ENCODE measurements at places on chromosomes 4 and X. TPM values are rescaled to one million over a fixed set of nuclear protein-coding genes. Genes with fewer than 3 reads are reported as not detected.

- H3K27me3 ChIP-seq, result peaks cover 25% of the 10 kb centered on the region
- peak overlapping the region; percentile 79 for H3K4me3 ChIP-seq
- no peak overlapping the region for H3K27ac ChIP-seq
- H3K4me1 ChIP-seq, result peaks cover 20% of the 10 kb centered on the region
Observed at GRCh38 chr4:56048383-56048701, 99.6 kb downstream of the CEP135 start.

Gene GUCY1A1
- total RNA-seq, result 0.51 TPM

Gene DDX60
- 17.6 TPM for total RNA-seq

Gene ACOT9
- total RNA-seq, result 49.4 TPM

Gene SPARCL1
- total RNA-seq, result not detected

GRCh38 chr4:125392694-125393093 lies 77.9 kb downstream of the FAT4 start:
- no peaks in the 10 kb centered on the region for H3K27me3 ChIP-seq
- no peak for DNase-seq
- no peak overlapping the region for H3K27ac ChIP-seq
- H3K36me3 ChIP-seq, result no peaks in the 10 kb centered on the region
- no peak overlapping the region for H3K4me3 ChIP-seq

Gene SLC16A2
- not detected for total RNA-seq

GRCh38 chr4:123421937-123422781 lies 25.6 kb downstream of the SPRY1 start:
- H3K27ac ChIP-seq, result peak overlapping the region; percentile 35
- peaks cover 32% of the 10 kb centered on the region for H3K4me1 ChIP-seq
- H3K4me3 ChIP-seq, result peak overlapping the region; percentile 32
- no peaks in the 10 kb centered on the region for H3K27me3 ChIP-seq
- H3K36me3 ChIP-seq, result no peaks in the 10 kb centered on the region
- no peak for DNase-seq

Gene QRFPR
- not detected for total RNA-seq

DNA sequence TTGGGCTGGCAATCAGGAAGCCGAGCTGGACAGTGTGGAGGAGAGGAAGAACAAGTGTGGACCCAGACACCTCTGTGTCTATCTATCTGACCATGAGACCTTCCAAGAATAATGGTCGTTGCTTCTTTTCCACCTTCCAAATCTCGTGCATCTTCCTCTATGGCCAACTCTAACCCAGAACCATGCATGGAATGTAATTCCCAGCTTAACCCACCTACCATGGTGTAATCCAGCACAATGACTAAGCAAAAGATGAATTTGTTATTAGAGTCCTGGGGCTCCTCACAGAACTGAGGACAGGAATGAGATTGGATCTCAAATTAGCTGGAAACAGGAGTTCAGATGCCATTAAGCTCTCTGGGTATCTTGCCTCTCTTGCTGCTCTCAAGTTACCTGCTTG lies 17.4 kb upstream of the TMEM184C start:
- H3K36me3 ChIP-seq, result no peaks in the 10 kb centered on the region
- no peak overlapping the region for H3K27ac ChIP-seq
- no peak for DNase-seq
- H3K4me1 ChIP-seq, result no peaks in the 10 kb centered on the region
- H3K27me3 ChIP-seq, result peaks cover under 1% of the 10 kb centered on the region

Gene GAGE1
- not detected for total RNA-seq

DNA sequence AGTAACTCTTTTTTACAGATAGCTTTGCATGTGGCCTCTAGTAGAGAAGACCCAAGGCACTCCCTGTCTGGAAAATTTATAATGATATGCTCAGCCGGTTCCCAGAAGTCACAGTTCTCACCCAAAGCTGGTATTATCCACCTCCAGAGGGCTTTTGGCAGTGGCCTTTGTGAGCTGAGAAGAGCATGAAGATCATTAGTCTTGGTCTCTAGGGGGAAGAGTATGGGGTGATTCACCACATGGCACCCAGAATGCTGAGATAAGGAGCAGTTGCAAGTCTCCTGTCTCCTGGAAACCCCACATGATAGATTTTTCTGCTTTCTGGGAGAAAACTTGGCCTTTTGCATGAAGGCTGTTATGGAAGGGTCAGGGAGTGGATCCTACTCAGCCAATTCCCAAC lies 75.4 kb upstream of the PRPS1 start:
- H3K4me1 ChIP-seq, result no peaks in the 10 kb centered on the region
- no peak for DNase-seq
- H3K4me3 ChIP-seq, result no peak overlapping the region
- H3K36me3 ChIP-seq, result peaks cover 4% of the 10 kb centered on the region
- no peaks in the 10 kb centered on the region for H3K27me3 ChIP-seq

DNA sequence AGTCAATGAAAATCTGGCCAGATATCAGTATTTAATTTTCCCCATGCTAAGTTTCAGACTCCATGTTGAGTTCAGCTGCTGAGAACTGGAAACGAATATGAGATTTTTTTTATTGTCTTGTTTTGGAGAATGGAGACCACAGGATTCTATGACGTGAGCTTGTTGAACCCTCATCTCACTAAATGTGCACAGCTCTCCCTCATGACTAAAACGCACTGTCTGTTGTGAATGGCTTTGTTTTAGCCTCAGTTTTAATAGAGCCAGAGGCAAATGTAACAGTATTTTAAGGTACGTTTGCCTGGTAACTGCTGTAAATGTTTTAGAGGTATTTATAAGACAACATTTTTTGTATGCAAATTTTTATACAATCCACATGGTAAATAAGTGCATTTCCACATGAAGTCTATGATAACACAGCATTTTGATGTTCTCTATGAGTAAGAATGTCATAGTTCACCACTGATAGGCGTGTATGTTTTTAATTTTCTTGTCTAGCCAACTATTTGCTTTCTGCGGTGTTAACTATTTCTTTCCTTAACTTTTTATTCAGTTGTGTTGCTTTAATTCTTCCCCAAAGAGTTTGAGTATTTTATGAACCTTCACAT lies 1159.3 kb upstream of the TENM3 start:
- no peak overlapping the region for H3K4me3 ChIP-seq
- H3K4me1 ChIP-seq, result no peaks in the 10 kb centered on the region
- no peak overlapping the region for H3K27ac ChIP-seq
- DNase-seq, result no peak
- no peaks in the 10 kb centered on the region for H3K27me3 ChIP-seq
- no peaks in the 10 kb centered on the region for H3K36me3 ChIP-seq

- H3K4me1 ChIP-seq, result peaks cover 1% of the 10 kb centered on the region
- H3K4me3 ChIP-seq, result no peak overlapping the region
- peaks cover 9% of the 10 kb centered on the region for H3K27me3 ChIP-seq
- no peak for DNase-seq
- H3K36me3 ChIP-seq, result no peaks in the 10 kb centered on the region
Observed at GRCh38 chr4:182973511-182973911, 56.3 kb upstream of the DCTD start.

- peaks cover 16% of the 10 kb centered on the region for H3K4me1 ChIP-seq
- H3K27ac ChIP-seq, result no peak overlapping the region
- peak; percentile 39 for DNase-seq
- peak overlapping the region; percentile 39 for H3K4me3 ChIP-seq
- peaks cover 12% of the 10 kb centered on the region for H3K27me3 ChIP-seq
Observed at GRCh38 chr4:159018062-159018629, 84.7 kb upstream of the RAPGEF2 start.

GRCh38 chr4:71648923-71649322 lies 135.0 kb downstream of the GC start:
- no peak overlapping the region for H3K27ac ChIP-seq
- no peaks in the 10 kb centered on the region for H3K36me3 ChIP-seq
- DNase-seq, result no peak
- no peak overlapping the region for H3K4me3 ChIP-seq

GRCh38 chr4:60913671-60914070 lies 286.5 kb upstream of the ADGRL3 start:
- H3K4me1 ChIP-seq, result no peaks in the 10 kb centered on the region
- no peak overlapping the region for H3K4me3 ChIP-seq
- no peak overlapping the region for H3K27ac ChIP-seq
- no peaks in the 10 kb centered on the region for H3K27me3 ChIP-seq

- H3K27ac ChIP-seq, result no peak overlapping the region
- DNase-seq, result no peak
- H3K4me1 ChIP-seq, result no peaks in the 10 kb centered on the region
- H3K36me3 ChIP-seq, result no peaks in the 10 kb centered on the region
Observed at GRCh38 chr4:140176735-140177134, 22.8 kb upstream of the MAML3 start.

DNA sequence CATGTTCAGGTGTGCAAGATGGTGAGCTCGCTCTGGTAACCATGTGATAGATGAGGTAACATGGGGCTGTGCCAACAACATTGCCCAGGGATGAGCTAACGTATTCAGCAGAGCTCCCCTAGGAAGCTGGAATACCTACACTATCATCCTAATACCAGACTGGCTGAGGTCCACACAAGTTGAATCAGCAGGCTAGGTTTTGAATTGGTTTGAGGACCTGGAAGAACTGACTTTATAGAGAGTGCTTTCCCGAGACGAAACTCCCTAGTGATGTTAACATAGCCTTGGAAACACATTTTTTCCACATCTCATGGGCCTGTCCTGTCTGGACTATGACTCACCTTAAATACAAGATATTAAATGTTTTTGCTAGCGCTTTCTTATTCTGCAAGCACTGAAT lies 56.7 kb downstream of the IGFBP7 start:
- H3K4me3 ChIP-seq, result no peak overlapping the region
- DNase-seq, result no peak
- H3K36me3 ChIP-seq, result no peaks in the 10 kb centered on the region
- no peaks in the 10 kb centered on the region for H3K4me1 ChIP-seq

Data from activated B cell treated with CpG ODN at 0.5 μM for 24 hours (primary cell).